ENCODE measurements at places on chromosomes 16 and 17. TPM values are rescaled to one million over a fixed set of nuclear protein-coding genes. Genes with fewer than 3 reads are reported as not detected.

- peaks cover 25% of the 10 kb centered on the region for H3K4me1 ChIP-seq
- H3K27ac ChIP-seq, result no peak overlapping the region
- H3K4me3 ChIP-seq, result no peak overlapping the region
Measured at GRCh38 chr17:30475206-30475605, 2.0 kb upstream of the GOSR1 start.

GRCh38 chr16:68907781-68908181 lies 64.5 kb downstream of the TANGO6 start:
- no peaks in the 10 kb centered on the region for H3K27me3 ChIP-seq
- no peak overlapping the region for H3K27ac ChIP-seq
- H3K4me1 ChIP-seq, result no peaks in the 10 kb centered on the region
- no peak for DNase-seq
- H3K36me3 ChIP-seq, result peaks cover 14% of the 10 kb centered on the region
- no peak overlapping the region for H3K4me3 ChIP-seq

- no peak overlapping the region for H3K4me3 ChIP-seq
- peaks cover 22% of the 10 kb centered on the region for H3K4me1 ChIP-seq
- DNase-seq, result no peak
- H3K36me3 ChIP-seq, result no peaks in the 10 kb centered on the region
Measured at GRCh38 chr17:50214976-50215760, 13.7 kb upstream of the COL1A1 start.

DNA sequence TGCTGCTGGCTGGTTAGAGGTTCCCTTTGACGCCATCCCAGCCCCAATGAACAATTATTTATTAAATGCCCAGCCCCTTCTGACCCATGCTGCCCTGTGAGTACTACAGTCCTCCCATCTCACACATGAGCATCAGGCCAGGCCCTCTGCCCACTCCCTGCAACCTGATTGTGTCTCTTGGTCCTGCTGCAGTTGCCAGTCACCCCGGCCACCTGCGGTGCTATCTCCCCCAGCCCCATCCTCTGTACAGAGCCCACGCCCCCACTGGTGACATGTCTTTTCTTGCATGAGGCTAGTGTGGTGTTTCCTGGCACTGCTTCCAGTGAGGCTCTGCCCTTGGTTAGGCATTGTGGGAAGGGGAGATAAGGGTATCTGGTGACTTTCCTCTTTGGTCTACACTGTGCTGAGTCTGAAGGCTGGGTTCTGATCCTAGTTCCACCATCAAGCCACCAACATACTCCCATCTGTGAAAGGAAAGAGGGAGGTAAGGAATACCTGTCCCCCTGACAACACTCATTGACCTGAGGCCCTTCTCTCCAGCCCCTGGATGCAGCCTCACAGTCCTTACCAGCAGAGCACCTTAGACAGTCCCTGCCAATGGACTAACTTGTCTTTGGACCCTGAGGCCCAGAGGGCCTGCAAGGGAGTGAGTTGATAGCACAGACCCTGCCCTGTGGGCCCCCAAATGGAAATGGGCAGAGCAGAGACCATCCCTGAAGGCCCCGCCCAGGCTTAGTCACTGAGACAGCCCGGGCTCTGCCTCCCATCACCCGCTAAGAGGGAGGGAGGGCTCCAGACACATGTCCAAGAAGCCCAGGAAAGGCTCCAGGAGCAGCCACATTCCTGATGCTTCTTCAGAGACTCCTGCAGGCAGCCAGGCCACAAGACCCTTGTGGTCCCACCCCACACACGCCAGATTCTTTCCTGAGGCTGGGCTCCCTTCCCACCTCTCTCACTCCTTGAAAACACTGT lies 11.3 kb downstream of the CX3CL1 start:
- DNase-seq, result no peak
- H3K27ac ChIP-seq, result no peak overlapping the region
- no peaks in the 10 kb centered on the region for H3K36me3 ChIP-seq
- H3K4me1 ChIP-seq, result peaks cover 18% of the 10 kb centered on the region
- H3K27me3 ChIP-seq, result no peaks in the 10 kb centered on the region
- H3K4me3 ChIP-seq, result no peak overlapping the region

DNA sequence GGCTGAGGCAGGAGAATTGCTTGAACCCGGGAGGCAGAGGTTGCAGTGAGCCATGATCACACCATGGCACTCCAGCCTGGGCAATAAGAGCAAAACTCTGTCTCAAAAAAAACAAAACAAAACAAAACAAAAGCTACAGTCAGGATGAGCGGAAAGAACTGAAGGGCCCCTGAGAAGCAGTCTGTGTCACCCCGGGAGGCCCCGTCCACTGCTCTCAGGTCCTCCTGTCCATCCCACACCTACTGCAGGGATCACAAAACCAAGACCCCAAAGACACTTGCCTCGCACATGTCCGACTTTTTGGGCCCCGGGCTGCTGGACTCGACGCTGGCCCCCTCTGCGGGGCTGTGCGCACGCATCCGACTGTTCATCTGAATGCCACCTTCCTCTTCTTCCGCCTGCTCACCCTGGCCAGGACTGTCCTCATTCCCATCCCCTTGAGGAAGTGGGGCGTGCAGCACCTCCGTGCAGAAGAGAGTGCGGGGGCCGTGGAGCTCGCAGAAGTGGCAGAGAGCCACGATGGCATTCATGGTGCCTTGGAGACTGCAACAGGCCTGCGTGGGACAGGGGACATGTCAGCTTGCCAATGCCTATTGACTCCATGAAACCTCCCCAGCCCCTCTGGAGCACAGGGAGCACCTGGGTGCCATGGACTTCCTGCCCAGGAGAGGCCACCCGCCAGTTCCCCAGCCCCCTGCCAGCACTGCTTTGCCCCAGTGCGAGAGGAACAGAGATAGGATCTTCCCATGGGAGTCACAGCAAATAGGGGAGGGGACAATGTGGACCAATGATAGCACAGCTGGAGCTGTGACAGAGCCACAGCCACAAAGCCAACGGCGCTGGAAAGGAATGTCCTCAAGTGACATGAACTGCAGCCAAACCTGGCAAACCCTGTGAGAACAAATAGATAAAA lies 9.1 kb downstream of the FLCN start:
- no peak overlapping the region for H3K4me3 ChIP-seq
- H3K4me1 ChIP-seq, result no peaks in the 10 kb centered on the region
- H3K36me3 ChIP-seq, result peaks cover 18% of the 10 kb centered on the region
- no peak overlapping the region for H3K27ac ChIP-seq
- no peak for DNase-seq

DNA sequence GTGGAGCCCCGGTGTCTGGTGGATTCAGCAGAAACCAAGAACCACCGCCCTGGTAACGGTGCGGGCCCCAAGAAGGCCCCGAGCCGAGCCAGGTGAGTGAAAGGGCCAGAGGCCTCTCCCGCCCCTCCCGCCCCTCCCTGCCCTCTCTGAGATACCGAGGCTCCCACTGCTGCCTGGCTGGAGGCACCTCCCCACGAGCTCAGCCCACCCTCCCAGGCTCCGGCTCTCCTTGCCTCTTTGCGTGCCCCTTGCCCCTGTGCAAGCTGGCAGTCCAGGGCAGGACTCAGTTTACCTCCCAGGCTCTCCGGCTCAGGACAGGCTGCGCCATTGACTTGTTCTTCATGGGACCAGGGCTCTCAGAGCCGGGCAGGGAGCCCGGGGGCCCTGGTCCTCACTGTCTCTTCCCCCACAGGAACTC lies 14.1 kb upstream of the MYO15B start:
- DNase-seq, result no peak
- H3K27ac ChIP-seq, result no peak overlapping the region
- no peaks in the 10 kb centered on the region for H3K36me3 ChIP-seq
- H3K4me3 ChIP-seq, result no peak overlapping the region
- no peaks in the 10 kb centered on the region for H3K4me1 ChIP-seq

DNA sequence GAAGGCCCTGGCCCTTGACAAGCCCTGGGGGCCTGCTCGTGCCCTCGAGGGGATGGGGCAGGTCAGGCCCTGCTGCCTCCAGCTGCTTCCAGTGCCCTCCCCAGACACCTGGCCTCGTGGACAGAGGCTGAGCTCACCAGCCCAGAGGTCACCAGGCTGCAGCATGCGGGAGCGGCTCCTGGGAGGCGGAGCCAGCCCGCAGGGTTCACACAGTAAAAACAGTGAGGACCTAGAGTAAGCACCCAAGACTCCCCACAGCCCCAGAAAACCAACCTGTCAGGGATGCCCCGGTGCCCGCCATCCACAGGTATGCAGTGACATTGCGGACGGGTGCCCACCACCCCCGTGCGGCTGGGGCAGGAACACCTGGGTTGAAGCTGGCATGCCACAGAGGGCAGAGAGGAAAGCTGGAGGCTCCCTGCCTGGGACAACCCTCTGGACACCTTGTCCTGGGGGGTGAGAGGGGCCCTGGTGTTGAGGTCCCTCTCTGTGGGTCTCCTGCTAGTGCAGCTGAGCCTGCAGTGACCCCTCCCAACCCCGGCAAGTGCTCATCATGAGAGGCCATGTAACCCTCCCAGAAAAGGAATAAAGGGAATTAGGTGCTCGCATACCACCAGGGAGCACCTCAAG lies 62.1 kb downstream of the LMF1 start:
- no peaks in the 10 kb centered on the region for H3K4me1 ChIP-seq
- H3K4me3 ChIP-seq, result no peak overlapping the region
- H3K27me3 ChIP-seq, result no peaks in the 10 kb centered on the region
- H3K27ac ChIP-seq, result no peak overlapping the region
- DNase-seq, result no peak

- H3K36me3 ChIP-seq, result peaks cover 55% of the 10 kb centered on the region
- H3K27me3 ChIP-seq, result no peaks in the 10 kb centered on the region
Measured at GRCh38 chr17:64491034-64491860, 5.6 kb downstream of the POLG2 start.

GRCh38 chr16:15037745-15038144 lies 18.1 kb downstream of the NTAN1 start:
- no peak for DNase-seq
- peak overlapping the region; percentile 11 for H3K27ac ChIP-seq
- H3K4me3 ChIP-seq, result no peak overlapping the region
- peaks cover 32% of the 10 kb centered on the region for H3K36me3 ChIP-seq
- peaks cover under 1% of the 10 kb centered on the region for H3K4me1 ChIP-seq

GRCh38 chr16:65068151-65068740 lies 53.6 kb downstream of the CDH11 start:
- no peak for DNase-seq
- no peaks in the 10 kb centered on the region for H3K27me3 ChIP-seq
- no peaks in the 10 kb centered on the region for H3K36me3 ChIP-seq
- H3K4me3 ChIP-seq, result no peak overlapping the region

- H3K4me1 ChIP-seq, result peaks cover 16% of the 10 kb centered on the region
- peaks cover 19% of the 10 kb centered on the region for H3K36me3 ChIP-seq
- H3K4me3 ChIP-seq, result no peak overlapping the region
- peak; percentile 61 for DNase-seq
- no peaks in the 10 kb centered on the region for H3K27me3 ChIP-seq
Measured at GRCh38 chr16:66740010-66740409, 11.4 kb downstream of the DYNC1LI2 start.

GRCh38 chr16:67448580-67448979 lies 17.7 kb downstream of the HSD11B2 start:
- H3K36me3 ChIP-seq, result no peaks in the 10 kb centered on the region
- no peak for DNase-seq
- H3K4me1 ChIP-seq, result no peaks in the 10 kb centered on the region
- H3K4me3 ChIP-seq, result no peak overlapping the region

GRCh38 chr16:23324727-23325126 lies 22.6 kb downstream of the SCNN1B start:
- H3K36me3 ChIP-seq, result no peaks in the 10 kb centered on the region
- H3K27me3 ChIP-seq, result no peaks in the 10 kb centered on the region
- DNase-seq, result no peak
- H3K4me1 ChIP-seq, result peaks cover 7% of the 10 kb centered on the region

- H3K27ac ChIP-seq, result no peak overlapping the region
- H3K36me3 ChIP-seq, result no peaks in the 10 kb centered on the region
- no peaks in the 10 kb centered on the region for H3K27me3 ChIP-seq
- peaks cover 6% of the 10 kb centered on the region for H3K4me1 ChIP-seq
- no peak overlapping the region for H3K4me3 ChIP-seq
Measured at GRCh38 chr16:28526201-28527099, 12.3 kb downstream of the NUPR1 start.

DNA sequence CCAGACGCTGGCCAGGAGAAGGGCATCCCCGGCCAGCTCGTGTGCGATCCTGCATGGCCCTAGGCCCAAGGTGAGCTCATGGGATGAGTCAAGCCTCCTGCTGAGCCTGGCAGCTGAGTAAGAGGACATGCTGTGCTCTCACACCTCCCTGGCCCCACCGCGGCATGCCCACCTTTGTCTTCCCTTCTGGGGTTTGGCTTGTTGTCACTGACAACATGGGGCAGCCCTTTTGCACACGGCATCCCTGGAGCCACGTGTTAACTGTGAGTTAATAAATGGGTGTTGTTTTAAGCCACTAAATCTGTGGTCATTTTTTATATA lies 8.9 kb upstream of the TNS4 start:
- no peak overlapping the region for H3K27ac ChIP-seq
- DNase-seq, result peak; percentile 53
- no peaks in the 10 kb centered on the region for H3K36me3 ChIP-seq
- H3K4me1 ChIP-seq, result peaks cover 15% of the 10 kb centered on the region
- peaks cover 4% of the 10 kb centered on the region for H3K27me3 ChIP-seq
- no peak overlapping the region for H3K4me3 ChIP-seq

DNA sequence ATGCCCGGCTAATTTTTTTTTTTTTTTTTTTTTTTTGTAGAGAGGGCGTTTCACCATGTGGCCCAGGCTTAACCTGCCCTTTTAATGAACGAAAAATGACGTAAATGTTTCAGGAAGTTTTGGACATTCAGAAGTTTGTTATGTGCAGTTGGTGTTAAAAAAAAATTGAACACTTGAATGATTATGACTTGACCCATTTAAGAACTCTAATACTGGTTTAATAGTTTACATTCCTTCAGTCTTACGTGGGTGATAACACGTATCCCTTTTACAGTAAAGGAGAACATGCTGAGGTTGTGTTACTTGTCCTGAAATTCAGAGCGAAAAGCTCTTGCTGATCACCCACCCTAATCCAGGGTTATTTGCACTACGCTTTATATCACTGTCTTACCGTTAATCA lies 1.7 kb downstream of the MLYCD start:
- H3K4me1 ChIP-seq, result peaks cover 26% of the 10 kb centered on the region
- peaks cover 3% of the 10 kb centered on the region for H3K27me3 ChIP-seq
- H3K36me3 ChIP-seq, result peaks cover 1% of the 10 kb centered on the region
- no peak for DNase-seq
- H3K4me3 ChIP-seq, result peak overlapping the region; percentile 90

DNASE1L2 gene
- total RNA-seq, result 0.51 TPM

SMIM36 gene
- total RNA-seq, result not detected

MYH8 gene
- total RNA-seq, result not detected

TAT gene
- total RNA-seq, result not detected

EPN3 gene
- total RNA-seq, result not detected
